ENCODE measurements at places on chromosomes 6 and 20.

GRCh38 chr20:47125508-47125757 lies 230.8 kb downstream of the EYA2 start:
- no peak for DNase-seq

DNA sequence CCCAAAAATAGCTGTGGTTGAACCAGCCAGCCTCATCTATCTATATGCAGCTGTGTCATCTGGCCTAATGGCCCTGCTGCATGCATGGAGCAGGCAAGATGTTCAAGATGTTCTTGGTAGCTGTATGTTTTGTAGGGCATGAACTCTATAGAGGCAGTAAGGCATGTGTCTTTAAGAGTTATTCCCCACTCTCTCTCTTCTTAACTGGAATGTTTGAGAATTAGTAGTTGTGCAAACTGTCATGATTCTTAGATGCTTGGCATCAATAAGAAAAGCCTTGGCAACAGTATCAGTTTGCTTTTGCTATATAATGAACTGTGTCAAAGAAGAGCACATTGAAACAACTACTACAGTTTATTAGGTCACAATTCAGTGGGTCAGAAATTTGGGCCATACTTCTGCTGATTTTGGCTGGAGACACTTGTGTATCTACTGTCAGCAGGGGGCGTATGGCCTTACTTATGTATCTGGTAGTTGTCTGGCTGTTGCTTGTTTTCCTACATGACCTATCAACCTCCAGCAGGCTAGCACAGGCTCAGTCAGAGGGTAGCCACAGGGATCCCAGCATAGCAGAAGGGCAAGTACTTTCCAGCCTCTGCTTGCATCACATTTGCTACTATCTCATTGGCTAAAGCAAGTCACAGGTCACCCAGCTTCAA lies 56.1 kb upstream of the LAMP5 start:
- DNase-seq = peak; percentile 63

DNA sequence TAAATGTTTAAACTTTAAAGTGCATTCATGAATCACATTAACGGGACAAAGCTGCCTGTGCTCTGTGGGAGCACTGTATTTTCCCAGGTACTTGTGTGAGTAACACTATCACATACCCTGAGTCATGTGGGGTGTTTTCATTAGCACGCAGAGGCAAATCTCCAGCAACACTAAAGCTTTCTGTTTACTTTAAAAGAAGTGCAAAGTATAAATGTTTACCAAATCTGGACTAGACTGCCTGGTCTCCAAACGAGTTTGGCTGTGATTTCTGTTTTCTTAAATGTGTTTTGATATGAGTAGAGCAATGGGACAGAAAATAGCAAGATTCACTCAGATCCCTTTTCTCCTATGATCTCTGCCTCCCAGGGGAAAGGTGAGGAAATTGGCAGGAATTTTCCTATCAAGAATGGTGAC lies 28.8 kb upstream of the RIPPLY2 start:
- DNase-seq = peak; percentile 93

DNA sequence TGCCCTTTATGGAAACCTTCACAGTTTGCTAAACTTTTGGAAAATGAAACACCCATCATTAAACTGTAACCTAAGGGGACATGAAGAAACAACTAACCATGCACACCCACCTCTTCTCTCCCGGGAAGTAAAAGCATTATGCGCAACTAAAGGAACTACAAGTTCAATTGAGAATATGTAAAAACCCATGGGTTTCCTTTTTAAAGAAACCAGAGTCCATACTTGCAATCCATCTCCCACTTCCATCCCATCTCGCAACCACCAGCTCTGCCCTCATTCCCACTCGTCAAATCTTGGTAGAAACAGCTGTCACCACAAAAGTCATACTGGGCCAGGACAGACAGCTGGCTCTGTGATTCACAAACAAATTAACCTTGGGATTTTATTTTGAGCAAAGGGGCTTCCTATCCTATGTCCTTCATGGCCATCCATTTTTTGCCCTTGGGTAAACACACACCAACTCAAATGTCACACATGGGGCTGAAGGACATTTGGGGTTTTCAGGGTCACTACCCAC lies 81.5 kb downstream of the HAO1 start:
- no peak for DNase-seq

DNA sequence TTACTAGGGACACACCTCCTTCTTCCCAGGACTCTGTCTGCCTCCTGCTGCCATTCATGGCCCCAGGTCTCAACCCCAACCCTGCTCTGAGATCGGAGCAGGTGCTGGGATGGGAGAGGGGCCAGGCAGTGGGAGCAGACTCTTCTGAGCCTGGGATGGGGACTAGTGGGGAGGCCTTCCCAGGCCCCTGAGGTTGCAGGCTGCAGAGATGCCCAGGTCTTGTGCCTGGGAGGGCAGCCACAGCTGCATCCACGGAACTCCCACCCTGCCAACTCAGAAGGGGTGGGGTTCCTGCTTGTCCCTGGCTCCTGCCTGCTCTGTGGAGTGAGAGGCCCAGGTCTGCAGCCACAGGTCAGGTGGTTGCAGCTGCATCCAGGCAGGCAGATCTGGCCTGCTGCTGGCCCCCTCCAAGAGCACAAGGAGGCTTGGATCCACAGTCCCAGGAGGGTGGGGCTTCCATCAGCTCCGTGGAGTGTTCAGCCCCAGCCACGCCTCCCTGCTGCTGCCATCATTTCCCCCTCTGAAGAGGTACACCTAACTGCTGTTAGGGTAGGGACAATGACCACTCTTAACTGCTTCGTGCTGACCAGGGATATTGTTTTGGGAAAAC lies 2.9 kb upstream of the SLC22A1 start:
- DNase-seq = no peak

- no peak for DNase-seq
Measured at GRCh38 chr6:29917857-29918256, 24.5 kb upstream of the HLA-A start.

- DNase-seq = peak; percentile 30
Measured at GRCh38 chr6:123467392-123467791, 169.4 kb downstream of the TRDN start.

GRCh38 chr6:43917878-43918382 lies 147.9 kb downstream of the VEGFA start:
- DNase-seq = peak; percentile 30
